Eye (tissue), 1 donor: ENCODE measurements at places on chromosomes 3 and 15.

DNA sequence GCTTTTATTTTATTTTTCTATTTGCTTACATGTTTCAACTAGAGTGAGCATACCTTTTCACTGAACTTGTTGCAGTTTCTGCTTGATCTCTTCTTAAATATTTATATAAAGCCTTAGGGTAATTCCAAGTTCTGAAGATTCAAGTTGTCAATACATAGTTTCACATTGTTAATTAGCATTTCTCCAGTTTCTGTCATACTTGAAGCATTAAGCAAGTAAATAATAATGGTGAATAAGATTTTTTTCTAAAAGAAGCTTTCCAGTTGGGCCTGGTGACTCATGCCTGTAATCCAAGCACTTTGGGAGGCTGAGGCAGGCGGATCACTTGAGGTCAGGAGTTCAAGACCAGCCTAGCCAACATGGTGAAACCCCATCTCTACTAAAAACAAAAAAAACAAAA, 53.9 kb downstream of the CALML4 start:
- no peak for DNase-seq

DNA sequence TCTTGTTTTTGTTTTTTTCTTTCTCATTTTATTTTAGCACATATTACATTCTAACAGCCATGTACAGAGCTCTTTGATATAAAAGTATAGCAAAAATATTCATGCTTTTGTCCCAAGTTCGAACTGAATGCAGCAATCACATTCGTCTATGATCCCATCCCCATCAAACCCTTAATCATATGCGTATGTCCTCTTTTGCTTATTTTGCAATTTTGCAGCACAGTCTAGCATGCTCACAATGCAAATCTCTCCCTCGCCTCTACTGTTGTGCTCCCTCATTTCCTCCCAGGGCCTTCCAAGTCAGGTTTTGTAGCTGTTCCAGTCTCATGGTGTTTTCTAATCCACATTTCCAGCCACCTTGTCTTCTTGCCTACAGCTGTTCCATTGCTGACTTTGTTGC, 144.6 kb upstream of the VEPH1 start:
- DNase-seq = no peak

DNA sequence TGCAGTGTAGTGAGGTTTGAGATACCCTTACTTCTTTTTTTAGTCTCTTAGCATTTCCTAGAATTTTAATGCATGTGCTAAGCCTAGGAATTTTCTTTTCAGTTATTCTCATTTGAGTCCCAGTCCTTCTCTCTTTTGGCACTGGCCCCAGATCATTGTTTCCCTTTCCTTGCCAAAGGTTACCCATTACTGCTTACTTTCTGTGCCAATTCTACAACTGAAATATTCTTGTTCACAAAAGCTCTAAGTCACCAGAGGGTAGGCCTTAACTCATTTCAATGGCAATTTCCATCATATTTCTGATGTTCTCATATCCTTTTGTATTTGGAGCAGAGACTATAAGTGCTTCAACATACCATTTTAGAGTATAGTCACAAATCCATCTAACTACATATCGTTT, 199.6 kb upstream of the CBLB start:
- no peak for DNase-seq

DNA sequence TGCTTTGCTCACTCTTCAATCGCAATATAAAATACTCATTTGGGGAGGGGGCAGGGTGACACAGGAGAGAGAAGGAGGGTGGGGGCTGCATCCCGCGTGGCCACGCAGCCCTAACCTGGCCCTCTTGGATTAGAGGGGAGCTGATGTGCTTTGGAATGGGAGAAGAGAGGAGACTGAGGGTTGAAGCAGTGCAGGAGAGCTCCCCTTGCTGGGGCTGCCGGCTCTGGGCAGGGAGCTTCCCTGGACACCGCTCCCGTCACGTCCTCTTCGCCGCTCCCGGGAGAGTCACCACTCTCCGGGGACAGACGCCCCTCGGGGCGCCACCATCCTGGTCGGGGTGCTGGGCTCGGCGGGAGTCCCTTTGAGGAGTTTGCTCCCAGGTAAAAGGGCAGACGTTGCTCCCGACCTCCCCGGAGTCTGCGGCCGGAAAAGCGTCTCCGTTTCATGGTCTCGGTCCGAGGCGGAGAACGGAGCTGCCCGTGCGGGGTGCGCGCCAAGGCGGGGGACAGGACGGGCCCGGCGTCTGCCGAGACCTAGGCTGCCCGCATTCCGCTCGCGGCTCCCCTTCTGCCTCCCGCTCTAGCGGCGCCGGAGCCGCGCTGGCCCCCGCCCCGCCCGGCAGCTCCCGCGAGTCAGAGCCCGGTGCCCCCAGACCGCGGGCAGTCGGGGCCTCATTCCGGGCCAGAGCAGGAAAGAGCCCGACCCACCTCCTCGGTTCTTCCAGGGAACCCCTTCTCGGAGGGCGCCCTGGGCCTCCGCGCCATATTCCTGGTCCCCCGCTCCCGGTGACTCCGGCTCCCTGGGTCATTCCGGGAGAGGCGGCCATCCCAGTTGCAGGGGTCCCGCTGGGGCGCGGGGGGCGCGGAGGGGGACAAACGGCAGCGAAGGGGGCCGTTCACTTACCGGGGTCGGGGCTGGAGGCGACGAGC, 603 bp downstream of the SLC7A14 start:
- peak; percentile 47 for DNase-seq

DNA sequence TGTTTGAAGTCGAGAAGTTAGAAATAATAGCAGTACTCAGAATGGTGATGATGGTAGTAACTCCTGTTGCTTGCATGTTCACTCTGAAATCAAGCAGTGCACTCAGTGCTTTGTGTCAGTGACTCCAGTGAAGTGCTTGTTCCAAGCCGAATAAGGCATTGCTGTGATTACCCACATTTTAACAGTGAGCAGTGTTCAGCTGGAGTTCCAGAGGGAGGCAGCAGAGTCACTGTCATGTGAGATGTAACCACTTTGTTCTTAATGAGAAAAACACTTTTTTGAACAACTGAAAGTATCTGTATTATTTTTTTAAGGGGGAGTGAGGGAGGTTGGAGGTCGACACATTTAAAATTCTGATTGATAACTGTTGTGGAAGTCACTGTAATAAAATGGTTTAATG, 3.7 kb downstream of the MDFIC2 start:
- DNase-seq = peak; percentile 40

DNA sequence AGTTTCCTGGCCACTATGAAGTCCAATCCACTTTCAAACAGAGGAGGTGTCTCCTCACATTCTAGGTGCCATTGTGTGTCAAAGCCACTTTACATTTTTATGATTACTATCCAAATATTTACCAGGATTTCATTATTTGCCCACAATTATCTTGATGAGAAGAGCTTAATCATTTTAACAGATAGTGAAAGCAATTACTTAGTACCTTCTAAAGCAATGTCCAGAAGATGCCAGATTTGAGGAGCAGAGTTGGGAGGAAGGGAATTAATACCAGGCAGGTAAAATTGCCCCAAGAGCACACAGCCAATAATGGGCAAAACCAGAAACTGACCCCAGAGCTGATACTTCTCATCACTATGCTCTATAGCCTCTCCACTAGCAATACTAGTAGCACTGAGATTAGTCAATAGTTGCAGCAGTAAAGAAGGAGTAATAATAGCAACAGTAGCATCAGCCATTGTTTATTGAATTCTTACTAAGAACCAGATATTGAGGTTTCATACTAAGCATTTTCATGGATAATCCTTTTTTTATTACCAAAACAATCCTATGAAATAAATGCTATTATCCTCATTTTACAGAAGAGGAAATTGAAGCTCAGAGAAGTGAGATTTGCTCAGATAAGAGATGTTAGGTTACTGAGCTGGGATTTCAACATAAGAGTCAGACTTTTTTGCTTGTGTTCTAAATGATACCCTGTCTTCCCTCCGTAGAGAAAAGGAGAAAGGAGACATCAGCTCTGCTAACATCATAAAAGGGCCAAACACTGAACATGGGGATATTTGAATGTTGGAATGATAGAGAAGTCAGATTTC, 509.3 kb upstream of the CFAP20DC start:
- DNase-seq = no peak
